Left renal cortex interstitium (tissue), 4 donors: ENCODE measurements at places on chromosomes 13 and 19. TPM values are rescaled to one million over a fixed set of nuclear protein-coding genes. Genes with fewer than 3 reads are reported as not detected.

SIGLECL1 gene
- polyA plus RNA-seq = not detected

ARHGEF7 gene
- 80.8 TPM for polyA plus RNA-seq

KASH5 gene
- polyA plus RNA-seq = 0.10 TPM

SYT5 gene
- 0.07 TPM for polyA plus RNA-seq

RFPL4A gene
- polyA plus RNA-seq = 0.25 TPM

YIF1B gene
- polyA plus RNA-seq = 28.5 TPM

GPR183 gene
- polyA plus RNA-seq = 2.3 TPM

DNA sequence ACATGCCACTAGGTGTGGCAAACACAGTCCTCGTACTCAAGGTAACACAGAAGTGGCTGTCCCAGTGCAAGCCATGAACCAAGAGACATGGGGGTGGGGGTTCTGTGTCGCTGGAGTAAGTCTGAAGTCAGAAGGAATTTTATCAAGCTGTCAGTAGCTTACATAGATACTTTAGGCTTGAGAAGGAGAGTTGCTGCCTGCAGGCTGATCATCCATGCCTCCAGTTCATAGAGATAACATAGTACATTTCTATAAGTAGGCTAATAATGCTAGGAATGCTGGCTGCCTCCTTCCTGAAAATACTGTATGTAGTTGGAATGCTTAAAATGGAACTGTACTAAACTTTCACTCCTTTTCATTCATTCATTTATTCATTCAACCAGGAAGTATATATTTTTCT is 70.1 kb downstream of the CAB39L start:
- DNase-seq = no peak

- no peak for DNase-seq
Measured at GRCh38 chr19:30096596-30097370, 154.7 kb downstream of the URI1 start.

GRCh38 chr13:100564444-100565223 is 24.0 kb downstream of the GGACT start:
- DNase-seq = no peak

DNA sequence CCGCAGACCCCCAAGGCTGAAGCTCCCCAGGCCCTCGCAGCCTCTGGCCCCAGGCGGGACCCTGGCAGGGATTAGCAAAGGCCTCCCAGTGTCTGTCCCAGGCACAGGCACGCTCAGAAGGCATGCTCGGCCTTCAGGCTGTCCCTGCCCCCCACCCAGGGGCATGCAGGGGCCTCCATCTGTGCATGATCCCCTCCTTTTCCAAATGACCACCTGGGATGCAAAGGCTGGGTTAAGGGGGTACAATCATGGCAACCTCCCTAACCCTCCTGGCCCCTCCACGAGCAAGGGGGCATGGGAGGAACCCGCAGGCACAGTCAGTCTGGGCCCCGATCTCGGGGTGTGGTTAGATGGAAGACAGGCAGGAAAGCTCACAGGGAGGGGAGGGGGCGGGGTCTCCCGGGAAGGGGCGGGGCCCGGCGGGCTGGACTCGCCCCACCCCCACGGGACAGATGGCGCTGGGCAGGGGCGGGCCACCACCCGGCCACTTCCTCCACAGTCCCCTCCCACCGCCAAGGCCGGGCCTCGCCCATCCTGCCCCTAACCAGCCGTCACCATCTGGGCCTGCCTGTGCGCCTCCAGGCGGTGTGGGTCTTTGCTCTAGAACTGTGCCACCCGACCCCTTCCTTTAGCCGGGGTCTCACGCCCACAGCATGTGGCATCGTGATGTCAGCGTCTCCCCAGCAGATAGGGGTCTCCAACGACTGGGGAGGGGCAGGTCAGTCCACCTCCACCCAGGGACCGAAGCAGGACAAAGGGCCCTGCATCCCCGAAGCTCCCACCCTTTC is 7.0 kb upstream of the REXO1 start:
- DNase-seq = no peak

DNA sequence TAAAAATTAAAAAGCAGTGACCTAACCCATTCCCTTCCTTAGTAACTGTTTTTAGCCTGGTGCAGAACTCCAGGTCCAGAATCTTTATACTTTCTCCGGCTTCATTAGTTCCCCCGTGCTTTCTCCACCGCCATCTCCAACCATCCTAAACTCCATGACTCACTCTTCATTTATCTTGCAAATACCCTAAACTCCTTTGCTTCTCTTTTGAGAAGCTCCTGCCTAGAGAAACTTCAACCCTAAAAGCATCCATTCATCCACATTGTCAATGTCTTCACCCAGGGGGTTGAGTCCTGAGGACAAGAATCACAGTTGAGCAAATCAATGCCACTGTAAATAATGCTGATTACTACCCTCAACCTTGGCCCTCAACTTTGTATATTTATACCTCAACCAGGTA is 17.1 kb upstream of the GARRE1 start:
- DNase-seq = no peak

DNA sequence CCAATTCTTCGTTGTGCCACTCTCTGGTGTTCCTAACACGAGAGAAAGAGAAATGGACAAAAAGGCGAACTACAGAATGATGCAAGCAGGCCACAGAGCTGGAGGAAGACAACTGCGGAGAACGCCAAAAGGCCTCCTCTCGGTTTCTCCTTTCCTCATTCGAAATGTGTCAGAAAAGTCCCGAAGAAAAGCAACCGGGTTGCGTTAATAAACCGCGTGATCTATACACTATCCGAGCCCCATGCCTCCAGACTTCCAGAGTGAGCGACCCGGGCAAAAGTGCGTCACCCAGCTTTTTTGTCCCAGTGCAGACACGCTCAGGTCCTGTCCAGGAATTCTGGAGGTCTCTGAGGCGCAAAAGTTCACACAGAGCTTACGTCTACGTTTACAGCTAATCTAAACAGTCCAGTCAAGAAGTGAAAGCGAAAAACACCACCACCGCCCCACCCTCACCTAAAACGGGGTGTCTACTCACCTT is 413 bp downstream of the N4BP2L2 start:
- DNase-seq = no peak

- no peak for DNase-seq
Measured at GRCh38 chr13:52811841-52812240, 36.6 kb downstream of the PCDH8 start.

- DNase-seq = no peak
Measured at GRCh38 chr19:34366738-34367623, 2.0 kb downstream of the GPI start.

DNA sequence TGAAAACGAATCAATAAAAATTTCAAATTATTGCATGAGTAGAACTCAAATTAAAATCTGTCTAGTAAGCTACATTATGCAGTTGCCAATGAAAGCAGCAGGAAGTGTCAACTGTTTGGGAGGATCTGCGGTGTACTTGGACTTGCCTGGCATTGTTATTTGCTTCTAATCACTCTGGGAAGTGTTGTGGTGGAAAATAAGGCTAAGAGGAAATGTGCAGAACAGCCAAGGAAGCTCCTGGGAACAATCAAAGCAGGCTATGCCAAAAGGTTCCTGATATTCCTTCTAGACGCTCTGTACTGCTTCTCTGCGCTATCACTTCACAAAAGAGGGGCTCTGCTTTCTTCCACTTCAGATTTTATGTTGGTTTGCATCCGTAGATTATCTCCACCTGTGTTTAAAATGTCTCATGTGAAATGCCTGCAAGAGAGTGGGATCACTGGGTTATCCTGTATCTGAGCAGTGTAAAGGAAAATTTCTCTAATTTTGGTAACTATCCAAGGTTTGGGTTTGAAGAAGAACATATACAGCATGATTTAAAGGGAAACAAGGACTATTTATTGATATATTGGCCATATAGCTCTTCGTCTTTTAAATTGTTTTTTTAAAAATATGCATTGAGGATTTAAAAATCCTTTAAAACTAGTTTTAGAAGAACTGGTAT is 182.7 kb upstream of the CSNK1A1L start:
- no peak for DNase-seq

DNA sequence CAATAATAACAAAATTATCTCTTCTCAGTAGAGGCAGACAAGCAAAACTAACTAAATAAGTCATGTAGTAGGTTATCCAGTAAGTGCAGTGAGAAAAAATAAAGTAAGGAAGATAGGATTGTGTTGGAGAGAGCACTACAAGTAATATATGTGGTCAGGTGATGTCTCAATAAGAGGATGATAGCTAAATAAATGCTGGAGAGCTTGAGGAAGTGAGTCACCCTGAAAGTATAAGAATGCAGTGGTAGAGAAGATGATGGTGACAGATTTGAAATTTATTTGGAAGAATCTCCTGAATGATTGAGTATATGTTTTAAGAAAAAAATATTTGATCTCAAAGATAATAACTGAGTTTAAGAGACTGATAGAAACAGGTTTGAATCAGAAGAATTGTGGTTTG is 152.2 kb upstream of the PRR20A start:
- DNase-seq = no peak

GRCh38 chr19:4830768-4831265 is 695 bp downstream of the TICAM1 start:
- DNase-seq = no peak

- DNase-seq = no peak
Measured at GRCh38 chr13:73822668-73823592, 311.3 kb downstream of the KLF12 start.
